CD4-positive, alpha-beta memory T cell (primary cell): ENCODE measurements at places on chromosomes 13 and 19.

DNA sequence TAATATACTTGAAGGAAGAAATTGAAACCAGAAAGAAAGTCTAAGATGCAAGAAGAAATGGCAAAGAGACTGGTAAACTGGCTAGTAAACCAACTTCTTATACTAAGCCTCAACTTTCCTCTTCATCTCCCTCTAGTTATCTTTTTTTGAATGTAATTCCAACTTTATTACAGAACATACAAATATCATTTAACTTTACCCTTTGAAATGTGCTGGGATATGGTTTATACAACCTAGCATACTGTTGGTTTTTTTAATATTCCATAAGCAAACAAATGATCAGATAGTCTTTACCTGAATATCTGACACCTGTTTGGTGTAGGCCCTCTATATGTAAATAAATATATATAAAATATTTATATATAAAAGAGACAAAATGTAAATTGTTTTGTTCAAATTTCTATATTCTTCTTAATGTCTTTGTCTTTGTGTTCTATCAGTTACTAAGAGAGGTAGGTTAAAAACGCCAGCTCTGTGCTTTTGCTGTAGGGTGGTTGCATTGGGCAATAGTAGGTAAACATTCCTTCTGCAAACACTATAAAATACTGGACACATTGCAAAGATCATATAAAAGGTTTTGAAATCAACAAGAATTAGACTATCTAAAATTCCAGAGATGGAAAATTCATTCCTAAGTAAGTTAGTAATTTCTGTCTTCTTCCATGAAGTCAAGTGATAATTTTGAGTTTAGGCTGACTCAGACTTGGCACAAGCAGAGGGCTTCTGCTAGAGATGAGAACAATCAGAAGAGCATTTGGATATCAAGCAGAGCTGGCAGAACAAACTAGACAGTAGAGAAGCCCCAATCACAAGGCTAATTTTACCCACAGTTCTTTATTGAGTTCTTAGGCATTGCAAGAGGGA lies 383.3 kb downstream of the RFC3 start:
- no peak for DNase-seq

DNA sequence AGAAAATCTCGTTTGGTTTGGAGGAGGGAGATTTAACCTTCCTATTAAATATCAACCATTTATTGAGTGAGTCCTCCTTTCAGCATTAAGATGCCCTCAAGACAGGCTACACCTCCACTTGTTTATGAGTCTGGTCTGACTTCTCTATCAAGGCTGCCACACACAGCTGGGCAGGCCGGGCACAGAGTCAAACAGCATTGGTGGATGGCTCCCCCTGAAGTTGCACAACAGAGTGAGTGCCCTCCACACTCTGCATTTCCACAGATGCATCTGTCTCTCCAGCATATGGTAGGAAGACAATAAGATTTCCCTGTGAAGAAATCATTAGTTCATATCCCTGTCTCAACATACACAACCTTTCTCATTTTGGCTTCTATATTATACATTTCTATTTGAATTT lies 31.4 kb downstream of the PHF11 start:
- DNase-seq, result no peak

- DNase-seq, result no peak
These were observed 598.1 kb downstream of the UQCRFS1 start for GRCh38 chr19:28614634-28615545.

DNA sequence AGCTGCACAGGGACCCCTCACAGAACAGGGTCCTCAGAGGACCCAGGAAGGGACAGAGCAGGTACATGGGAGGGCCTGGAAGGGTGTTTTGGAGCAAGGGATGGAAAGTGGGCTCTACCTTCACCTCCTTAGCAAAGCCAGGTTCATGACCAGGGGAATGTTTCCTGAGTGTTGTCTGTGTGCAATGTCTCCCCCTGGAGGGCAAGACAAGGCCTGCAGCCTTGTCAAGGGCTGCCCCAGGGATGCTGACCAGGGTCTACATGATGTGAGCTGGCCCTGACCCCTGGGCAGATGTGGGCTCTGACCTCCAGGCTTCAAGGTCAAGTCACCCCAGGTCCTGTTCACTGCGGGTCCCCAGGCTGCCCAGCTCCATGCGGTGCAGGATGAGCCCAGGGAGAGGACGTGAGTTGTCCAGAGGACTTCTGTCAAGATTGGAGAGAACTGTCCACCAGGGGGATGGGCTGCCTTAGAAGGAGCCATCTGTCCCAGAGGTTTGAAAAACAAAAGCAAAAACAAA lies 1.0 kb upstream of the CEACAM1 start:
- peak; percentile 72 for DNase-seq

- no peak for DNase-seq
These were observed 574 bp downstream of the CYP2S1 start for GRCh38 chr19:41193430-41194156.

DNA sequence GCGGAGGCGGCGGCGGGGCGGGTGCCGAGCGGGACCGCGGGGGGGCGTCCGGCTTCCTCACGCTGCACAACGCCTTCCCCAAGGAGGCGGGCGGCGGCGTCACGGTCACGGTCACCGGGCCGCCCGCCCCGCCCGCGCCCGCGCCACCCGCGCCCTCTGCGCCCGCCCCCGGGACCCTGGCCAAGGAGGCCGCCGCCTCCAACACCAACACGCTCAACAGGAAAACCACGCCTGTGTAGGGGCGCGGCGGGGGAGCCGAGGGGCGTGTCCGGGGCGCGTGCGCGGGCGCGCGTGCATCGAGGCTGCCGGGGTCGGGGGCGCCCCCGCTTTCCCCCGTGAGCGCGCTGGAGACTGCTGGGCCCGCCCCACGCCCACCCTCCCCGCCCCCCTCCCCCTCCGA lies 8.8 kb upstream of the CACNG6 start:
- no peak for DNase-seq

GRCh38 chr19:4010808-4011110 lies 3.2 kb downstream of the PIAS4 start:
- DNase-seq, result no peak

DNA sequence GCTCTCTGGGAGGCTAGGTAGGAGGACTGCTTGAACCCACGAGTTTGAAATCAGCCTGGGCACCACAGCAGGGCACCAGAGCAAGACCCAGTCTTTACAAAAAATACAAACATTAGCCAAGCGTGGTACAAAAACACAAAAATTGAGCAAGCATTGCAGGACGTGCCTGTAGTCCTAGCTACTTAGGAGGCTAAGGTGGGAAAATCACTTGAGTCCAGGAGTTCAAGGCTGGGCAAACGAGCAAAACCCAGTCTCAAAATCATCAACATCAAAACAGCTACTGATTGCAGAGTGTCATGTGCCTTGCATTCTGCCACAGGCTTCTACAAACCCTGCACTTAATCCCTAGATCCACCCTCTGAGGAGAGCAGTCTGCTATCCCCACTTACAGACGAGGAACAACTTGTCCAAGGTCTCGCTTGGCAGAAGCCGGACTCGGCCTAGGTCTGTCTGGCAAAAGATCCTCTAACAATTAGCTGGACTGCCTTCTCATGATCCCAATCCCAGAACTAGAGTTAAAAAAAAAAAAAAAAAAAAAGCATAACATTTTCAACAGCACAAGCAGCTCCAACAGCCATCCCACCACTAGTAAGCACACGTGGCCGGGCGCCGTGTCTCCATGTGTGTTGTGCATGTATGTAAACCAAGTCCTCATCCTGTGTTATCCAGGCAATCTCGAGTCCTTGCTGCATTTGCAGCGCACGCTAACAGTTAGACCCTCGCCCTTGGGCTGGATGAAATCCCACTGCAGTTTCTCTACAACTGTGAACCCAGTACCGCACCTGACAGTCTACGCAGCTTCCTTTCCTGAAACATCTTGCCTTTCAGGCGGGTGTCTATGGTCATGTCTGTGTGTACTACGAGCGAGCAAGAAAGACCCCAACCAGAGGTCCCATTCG lies 2.0 kb downstream of the PPP6R1 start:
- DNase-seq, result peak; percentile 24

GRCh38 chr19:12085074-12085818 lies 20.7 kb downstream of the ZNF844 start:
- no peak for DNase-seq
